ENCODE measurements at places on chromosomes 4 and X.

- DNase-seq: no peak
Observed at GRCh38 chrX:1300449-1300848, 31.8 kb downstream of the CSF2RA start.

- no peak for DNase-seq
Observed at GRCh38 chr4:149956678-149957077, 121.6 kb upstream of the DCLK2 start.

GRCh38 chrX:138982365-138982764 lies 270.8 kb upstream of the FGF13 start:
- no peak for DNase-seq

GRCh38 chrX:41234962-41235361 lies 99.0 kb upstream of the DDX3X start:
- peak; percentile 25 for DNase-seq

GRCh38 chr4:83631066-83631465 lies 95.2 kb downstream of the GPAT3 start:
- DNase-seq: no peak

DNA sequence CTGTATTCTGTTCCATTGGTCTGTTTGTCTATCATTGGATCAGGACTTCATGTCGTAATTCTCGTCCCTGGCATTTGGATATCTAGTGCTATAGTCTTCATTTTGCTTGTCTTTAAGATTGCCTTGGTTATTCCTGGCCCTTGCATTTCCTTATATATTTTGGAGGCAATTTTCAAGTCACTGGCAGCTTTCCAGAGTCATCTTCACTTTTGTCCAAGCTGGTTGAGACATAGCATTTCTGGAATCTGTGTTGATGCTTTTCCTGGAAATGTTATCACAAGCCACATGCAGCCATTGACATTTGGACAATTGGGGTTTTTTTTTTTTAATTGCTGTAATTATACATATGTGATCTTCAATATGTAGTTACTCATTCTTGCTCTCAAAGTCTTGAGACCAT lies 45.2 kb upstream of the HGFAC start:
- no peak for DNase-seq

- DNase-seq: no peak
Observed at GRCh38 chr4:16029262-16029661, 54.6 kb downstream of the PROM1 start.

DNA sequence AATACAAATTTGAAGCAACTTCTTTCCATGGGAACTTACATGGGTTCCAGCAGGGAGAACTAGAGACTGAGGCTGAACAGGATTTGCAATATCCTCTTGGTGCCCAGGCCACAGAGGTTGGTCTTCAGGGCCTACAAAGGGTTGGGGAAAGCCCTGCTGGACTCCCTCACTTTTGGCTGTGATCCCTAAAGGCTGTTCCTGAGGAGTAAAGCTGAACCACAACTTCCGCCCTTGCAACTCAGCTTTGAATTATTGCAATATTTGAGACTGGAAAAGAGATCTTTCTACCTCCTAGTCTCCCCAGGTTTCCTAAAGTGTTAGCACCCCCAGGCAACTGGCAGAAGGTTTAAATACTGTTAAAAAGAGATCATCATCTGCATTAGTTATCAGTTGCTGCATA lies 26.9 kb downstream of the DCHS2 start:
- no peak for DNase-seq

DNA sequence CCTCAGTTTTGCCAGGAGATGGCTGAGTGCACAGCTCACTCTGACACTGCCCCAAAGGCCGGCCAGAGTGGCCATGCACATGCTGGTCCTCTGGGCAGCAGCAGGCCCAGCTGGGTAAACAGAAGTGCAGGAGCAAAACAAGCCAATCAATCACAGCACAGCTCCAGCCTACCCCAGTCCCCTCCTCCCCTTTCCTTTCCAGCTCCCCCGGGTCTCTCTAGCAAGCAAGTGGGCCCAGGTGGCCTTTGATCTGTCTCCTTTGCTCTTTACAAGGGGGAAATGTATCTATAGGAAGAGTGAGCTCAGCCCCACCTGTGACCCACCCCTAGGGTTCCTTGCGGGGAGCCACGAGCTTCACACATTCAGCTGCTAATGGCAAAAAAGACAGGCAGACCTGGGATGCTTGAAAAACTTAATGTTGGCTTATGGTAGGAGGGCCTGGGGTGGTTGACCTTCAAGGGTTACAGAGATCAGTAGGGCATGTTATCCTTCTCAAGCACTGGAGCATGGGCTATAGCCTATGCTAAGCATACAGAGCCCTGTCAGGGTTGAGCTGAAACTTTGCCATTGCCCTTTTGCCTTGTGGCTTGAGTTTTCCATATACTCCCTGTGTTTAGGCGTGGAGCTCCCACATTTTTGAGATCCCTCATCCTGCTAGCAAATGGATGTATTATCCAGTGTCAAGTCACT lies 57.8 kb upstream of the PLAC1 start:
- DNase-seq: no peak

DNA sequence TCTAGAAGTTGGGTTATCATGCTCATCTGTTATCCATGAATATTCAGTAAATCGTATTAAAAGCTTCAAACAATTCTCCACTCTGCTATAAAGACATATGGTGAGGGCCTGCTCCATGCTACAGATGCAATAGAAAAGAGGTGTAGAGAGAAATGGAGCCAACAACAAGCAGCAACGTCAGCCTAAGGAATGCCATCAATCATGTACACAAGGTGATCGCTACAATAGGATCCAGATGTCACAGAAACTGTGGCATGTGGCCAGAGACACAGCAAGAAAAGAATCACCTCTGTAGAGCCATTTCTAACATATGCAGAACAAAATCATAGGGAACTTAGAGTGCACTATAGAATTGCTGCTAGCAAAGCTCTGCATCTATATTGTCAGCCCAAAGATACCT lies 1188.1 kb downstream of the PCDH7 start:
- no peak for DNase-seq

- DNase-seq: no peak
Observed at GRCh38 chrX:30259927-30260326, 13.0 kb downstream of the MAGEB1 start.

GRCh38 chrX:16633754-16634153 lies 16.2 kb upstream of the S100G start:
- no peak for DNase-seq

DNA sequence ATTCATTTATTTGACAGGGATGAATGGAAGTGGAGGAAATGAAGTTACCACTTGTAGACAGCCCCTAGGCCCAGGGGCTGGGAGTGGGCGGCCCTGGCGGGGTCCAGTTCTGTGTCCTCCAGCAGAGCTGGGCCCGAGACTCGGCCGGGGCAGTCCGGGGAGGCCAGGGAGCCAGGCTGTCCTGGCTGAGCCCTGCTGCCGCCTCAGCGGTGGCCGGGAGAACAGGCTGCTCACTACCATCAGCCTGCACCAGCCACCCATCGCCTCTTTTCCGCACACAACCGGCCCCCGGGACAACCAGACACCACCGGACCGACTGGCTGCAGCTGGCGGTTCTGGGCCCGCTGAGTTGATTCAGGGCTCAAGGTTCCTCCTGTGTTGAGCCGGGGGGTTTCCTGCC lies 25.6 kb downstream of the CLDN34 start:
- no peak for DNase-seq

- DNase-seq: no peak
Observed at GRCh38 chr4:101977076-101977475, 186.5 kb downstream of the BANK1 start.

DNA sequence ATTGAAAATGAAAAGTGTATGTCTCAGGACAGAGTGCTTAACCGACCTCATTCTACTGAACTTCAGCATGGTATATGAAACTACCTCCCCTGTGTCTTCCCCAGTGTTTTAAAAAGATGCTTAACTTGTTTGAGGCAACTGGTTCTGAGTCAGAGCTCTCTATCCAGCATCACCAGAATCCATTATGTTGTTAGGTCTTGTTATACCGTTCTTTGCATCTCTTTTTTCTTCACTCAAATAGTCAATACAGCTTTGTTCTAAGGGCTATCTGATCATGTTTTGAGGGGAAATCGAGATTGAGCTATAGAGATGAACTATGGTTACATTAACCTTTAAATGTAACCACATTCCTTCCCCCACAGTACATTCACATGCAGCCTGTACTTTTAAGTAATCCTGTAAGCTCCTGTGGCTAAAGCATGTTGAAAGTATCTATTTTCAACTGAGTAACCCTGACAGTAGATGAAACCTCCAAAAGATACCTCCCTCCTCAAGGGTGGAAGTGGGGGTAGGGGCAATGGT lies 514.4 kb downstream of the RPA4 start:
- peak; percentile 11 for DNase-seq

- no peak for DNase-seq
Observed at GRCh38 chr4:94407846-94408245, 43.9 kb upstream of the PDLIM5 start.

DNA sequence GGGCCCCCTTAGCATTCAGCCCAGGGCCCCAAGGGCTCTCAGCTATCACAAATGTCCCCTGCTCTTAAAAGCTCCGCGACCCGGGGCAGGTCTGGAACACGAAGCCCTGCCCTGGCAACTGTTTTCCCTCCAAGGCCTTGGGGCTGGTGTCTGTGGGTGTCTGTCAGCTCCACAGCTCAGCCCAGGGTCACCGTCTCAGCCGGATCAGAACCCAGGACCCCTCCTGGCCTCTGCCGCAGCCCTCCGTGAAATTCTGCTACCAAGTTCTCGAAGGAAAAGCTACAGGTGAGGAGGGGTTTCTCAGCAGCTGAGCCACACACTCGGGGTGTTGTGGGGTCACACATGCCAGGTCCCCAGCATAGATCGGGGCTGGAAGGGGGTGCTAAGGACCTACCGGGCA lies 61.2 kb downstream of the ACOX3 start:
- no peak for DNase-seq

- no peak for DNase-seq
Observed at GRCh38 chr4:66048861-66049260, 378.6 kb upstream of the EPHA5 start.

GRCh38 chrX:138748480-138748879 lies 37.0 kb upstream of the FGF13 start:
- DNase-seq: no peak

DNA sequence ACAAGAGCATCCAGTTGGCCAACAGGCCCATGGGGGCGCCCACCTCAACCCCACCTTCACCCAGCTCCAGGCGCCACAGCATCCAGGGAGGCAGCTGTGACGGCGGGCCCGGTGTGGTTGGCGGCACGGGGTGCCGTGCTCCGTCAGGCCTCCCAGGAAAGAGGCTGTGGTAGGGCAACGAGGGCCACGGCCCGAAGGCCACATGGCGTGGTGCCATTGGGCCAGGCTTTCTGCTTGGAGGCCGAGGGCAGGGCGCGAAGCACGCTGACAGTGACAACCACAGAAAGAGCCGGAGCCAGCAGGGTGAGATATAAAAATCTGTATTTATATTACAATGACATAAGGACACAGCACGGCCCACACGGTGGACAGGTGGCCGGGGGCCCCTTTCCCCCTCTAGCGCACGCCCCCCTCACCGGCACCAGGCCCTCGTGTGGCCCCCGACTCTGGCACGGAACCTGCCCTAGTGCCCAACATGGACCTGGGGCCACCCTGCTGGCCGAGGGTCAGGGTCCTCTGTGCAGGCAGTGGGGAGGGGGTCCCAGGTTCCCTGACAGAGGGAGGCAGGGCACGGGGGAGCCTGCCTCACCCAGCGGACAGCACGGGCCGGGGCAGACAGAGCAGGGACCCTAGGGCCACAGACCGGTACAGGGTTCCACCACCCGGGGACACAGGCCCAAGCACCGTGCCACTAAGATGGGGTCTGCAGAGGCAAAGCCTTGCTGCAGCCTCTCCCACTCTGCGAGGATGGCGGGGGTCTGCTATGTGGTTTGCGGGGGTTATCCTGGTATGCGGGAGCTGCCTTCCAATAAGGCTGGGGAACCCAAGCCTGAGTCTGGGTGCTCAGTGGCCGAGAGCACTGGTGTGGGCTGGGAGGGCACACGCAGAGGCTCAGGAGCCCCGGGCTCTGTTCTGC lies 5.5 kb upstream of the HAUS3 start:
- no peak for DNase-seq

GRCh38 chr4:113869743-113870375 lies 108.3 kb upstream of the CAMK2D start:
- DNase-seq: peak; percentile 32

DNA sequence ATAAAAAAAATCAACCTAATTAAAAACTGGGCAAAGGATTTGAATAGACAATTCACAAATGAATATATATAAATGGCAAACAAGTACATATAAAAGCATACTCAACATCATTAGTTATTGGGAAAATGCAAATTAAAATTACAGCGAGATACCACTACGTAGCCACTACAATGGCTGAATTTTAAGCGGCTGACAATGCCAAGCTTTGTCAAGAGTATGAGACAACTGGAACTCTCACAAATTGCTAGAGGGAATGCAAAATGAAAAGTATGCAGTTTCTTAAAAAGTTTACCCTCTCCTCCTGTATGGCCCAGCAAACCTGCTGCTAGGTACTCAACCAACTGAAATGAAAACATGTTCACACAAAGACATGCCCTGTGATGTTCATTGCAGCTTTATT lies 34.8 kb downstream of the ZFP42 start:
- no peak for DNase-seq

- DNase-seq: no peak
Observed at GRCh38 chrX:8848911-8849310, 47.7 kb upstream of the FAM9A start.

DNA sequence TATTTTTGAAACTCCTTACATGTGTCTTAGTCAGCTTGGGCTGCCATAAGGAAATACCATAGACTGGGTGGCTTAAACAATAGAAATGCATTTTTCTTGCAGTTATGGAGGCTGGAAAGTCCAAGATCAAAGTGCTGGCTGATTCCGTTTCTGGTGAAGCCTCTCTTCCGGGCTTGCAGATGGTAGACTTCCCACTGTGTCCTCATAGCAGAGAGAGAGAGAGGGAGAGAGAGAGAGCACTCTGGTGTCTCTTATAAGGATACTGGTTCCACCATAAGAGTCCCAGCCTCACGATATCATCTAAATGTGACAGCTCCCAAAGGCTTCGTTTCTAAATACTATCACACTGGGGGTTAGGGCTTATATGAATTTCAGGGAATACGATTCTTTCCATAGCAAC lies 39.7 kb downstream of the ENPEP start:
- no peak for DNase-seq

DNA sequence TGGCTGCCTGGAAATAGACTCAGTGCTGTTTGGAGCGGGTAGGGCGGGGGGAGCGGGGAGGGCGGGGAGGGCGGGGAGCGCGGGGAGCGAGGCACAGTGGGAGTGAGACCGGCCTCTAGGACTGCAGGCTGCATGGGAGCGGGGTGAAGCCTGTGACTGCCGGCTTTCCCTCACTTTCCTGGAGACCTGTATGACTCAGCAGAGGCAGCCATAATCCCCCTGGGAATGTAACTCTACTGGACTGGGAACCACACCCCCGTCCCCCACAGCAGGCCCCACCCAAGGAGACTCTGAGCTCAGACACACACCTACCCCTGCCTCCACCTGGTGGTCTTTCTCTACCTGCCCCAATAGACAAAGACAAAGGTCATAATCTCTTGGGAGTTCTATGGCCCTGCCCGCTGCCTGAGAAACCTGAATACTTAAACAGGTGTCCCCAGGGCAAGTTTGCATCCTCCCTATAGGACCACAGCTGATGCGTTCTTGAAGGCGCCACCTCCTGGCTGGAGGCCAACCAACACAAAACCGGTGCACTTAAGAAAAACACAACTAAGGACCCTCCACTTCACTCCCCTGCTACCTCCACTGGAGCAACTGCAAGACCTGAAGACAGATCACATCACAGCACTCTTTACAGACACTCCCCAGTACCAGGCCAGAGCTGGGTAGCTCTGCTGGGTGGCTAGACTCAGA lies 18.0 kb downstream of the HDAC8 start:
- no peak for DNase-seq

GRCh38 chr4:184807797-184808712 lies 17.7 kb downstream of the ACSL1 start:
- no peak for DNase-seq

All from GM10248 (cell line).